ENCODE measurements at places on chromosomes 3 and 15.
A peak's percentile ranks its signal among the peaks of the same experiment; 100 is the strongest.

DNA sequence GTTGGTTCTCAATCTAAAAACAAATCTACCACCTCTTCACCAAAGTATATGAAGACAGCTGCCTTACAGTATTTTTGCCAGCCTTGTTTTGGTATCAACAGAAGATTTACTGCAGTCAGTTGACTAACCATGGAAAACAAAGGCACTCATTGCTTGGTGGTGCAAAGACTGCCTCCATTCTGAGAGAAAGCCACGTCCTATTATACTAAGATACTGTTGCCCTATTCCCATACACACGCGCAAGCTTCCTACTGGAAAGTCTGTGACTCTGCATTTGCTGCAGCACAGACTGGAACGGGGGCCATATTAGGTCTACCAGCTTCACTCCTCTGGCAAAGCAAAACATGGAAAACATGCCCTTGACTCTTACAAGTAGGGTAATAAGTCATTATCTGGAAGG lies 18.0 kb downstream of the MTMR10 start:
- no peak for DNase-seq

GRCh38 chr3:101202640-101203039 lies 117.7 kb downstream of the IMPG2 start:
- no peak for DNase-seq

DNA sequence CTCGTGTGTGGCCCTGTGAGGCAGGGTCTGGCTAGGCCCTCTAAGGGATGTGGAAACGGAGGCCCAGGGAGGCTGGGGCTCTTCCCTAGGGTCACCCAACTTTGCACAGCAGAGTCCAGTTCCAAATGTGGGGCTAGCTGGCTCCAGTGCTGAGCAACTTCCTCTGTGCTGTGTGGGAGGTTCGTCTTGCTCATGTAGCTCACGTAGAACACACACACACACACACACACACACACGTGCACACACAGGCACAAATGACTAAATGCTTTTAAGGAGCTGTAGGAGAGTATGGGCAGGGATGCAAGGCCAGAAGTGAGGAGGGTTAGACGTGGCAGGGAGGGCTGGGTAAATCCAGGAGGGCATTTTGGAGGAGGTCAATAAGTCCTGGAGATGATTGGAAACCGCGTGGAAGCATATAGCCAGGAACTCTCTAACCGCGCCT lies 213.8 kb downstream of the RPLP1 start:
- no peak for DNase-seq

DNA sequence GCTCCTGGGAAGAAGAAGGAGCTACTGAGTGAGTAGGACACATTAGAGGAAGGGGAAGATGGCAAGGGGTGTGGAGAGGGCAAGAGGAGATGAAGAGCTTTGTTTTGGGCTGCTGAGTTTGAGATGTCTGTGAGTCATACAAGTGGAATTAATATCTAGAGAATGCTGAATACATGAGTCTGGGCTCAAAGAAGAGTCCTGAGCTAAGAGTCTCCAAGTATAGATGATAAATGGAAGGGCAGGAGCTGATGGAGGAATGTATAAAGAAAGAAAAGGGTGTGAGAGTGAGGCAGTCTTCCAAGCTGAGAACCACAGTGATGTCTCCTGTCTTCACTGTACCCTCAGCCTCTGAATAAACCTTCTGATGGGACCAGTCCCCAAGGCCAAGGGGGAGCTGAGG lies 205.5 kb upstream of the MRPL3 start:
- no peak for DNase-seq

- DNase-seq: no peak
Measured at GRCh38 chr3:155420881-155421486, 127.5 kb upstream of the STRIT1 start.

GRCh38 chr3:16496408-16497222 lies 16.9 kb downstream of the RFTN1 start:
- no peak for DNase-seq

DNA sequence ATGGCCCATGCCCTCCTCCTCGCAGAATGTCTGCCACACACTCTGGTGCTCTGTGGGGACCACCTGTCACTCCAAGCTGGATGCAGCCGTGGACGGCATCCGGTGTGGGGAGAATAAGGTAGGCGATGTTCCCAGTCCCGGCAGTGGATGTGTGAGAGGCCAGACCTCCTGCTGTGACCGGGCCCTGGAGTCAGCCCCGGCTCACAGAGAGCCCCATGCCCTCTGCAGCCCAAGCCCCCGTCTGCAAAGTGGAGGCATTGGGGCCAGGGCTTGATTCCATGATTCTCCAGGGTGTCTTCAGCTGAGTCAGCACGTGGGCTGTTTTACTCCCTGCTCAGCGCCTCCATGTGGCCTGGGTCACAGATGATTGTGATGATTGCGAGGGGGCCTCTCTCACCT lies 32.2 kb downstream of the GOLGA6L10 start:
- no peak for DNase-seq

DNA sequence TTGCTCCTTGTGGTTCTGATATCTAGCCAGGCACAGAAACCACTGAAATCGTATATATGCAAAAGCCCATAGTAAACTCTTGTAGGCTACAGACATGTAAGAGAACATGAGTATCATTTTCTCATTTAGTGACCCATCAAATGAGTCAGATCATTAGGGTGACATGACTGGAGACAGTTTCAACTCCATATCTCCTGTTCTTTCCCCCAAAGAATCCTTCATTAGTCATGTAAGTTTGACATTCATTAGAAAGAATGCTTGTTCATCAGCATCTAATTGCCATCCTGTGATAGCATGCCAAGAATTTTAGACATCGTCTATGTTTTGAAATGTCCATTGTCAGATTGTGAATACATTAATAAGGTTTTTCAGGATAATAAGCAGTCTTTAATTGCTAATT lies 264.9 kb upstream of the TPM1 start:
- DNase-seq: no peak

DNA sequence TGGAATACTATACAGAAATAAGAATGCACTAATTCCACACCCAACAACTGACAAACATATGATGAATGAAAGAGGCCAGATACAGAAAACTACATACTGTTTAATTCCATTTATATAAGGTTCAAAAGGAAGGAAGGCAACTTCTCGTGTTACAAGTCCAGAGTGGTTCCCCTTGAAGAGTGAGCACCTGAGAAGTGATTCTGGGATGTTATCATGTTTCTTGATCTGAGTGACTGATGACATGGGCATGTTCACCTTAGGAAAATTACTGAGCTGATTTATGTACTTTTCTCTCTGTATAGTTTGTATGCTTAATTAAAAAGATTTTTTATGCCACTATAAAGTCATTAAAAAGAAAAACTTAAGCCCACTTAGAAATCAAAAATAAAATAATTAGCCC lies 13.6 kb downstream of the CCDC12 start:
- no peak for DNase-seq

DNA sequence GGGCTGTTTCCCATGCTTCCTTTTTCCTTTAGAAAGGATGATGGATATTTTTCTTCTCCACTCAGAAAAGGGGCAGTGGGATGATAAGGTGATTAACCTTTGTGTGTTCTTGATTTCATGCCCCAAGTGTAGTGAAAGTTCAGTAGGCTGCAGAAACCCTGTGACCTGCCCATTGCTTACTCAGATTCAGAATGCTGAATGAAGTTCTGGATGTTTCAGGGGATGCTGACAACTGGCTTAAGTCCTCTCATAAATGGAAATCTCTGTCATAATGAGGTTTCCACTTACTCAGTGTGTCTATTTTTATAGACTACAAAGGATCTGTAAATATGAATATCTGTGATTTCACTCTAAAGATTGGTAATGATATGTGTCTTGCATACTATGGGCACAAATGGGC lies 471.3 kb upstream of the TPRG1 start:
- no peak for DNase-seq

DNA sequence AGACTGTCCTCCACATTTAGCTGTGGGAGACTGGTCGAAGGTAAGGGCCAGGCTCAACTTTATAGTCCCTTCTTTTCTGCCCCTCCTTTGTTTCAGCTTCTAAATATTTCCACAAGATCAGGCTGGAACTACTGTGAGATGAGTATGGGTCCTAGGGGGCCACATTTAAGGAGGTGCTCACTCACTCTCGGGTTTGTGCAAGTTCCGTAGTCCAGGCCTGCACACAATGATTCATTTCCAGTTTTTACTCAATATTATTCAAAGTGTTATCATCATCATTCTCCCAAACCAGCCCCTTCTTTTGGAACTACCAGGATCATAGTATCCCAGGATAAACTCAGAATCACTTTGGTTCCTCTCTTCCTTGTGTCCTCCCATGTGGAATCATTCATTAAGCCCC lies 289.1 kb downstream of the ADAMTSL3 start:
- no peak for DNase-seq

DNA sequence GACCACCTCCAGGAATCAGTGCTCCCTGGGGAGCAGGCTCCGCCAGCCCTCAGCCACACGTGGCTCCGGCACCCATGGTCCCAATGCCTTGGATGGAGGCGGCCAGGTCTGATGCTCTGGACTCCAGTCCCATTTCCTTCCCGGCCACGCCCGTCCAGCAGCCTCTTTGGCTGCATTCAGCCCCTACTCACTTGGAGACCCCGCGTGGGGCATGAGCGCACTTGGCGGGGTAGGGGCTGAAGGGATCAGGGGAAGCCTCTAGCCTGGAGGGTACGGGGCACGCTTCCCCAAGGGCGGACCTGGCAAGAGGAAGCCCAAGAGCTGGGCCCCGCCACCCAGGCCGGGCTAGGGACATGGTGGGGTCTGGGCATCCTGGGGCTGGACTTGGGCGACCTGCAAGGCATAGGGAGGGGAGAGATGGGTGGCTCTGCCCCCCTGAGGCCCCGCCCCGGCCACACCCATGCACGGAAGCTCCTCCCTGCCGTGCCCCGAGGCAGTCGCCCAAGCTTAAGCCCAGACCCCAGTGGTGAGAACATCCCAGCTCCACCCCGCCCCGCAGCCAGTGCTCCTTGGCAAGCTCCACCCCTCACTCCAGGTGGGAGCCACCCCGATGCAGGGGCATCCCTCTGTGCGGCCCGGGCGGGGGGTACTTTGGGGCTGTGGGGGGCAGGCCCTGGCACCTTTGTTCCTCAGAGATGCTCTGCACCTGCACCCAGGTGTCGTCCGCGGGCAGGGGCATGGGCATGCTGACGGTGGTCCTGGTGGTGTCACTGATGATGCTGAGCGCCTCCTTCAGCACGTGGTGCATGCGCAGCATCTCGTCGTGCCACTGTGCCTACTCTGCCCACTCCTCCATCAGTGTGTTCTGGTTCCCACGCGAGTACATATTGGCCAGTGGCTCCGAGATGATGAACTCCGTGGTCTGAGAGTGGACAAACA lies 163.5 kb downstream of the GOLGA6L4 start:
- DNase-seq: peak; percentile 3

- no peak for DNase-seq
Measured at GRCh38 chr3:161108840-161109239, 3.7 kb upstream of the B3GALNT1 start.

GRCh38 chr15:85667491-85668424 lies 127.0 kb downstream of the KLHL25 start:
- DNase-seq: no peak

GRCh38 chr15:57921371-57921770 lies 144.1 kb downstream of the ALDH1A2 start:
- no peak for DNase-seq

- DNase-seq: no peak
Measured at GRCh38 chr15:61339516-61339915, 110.4 kb upstream of the RORA start.

DNA sequence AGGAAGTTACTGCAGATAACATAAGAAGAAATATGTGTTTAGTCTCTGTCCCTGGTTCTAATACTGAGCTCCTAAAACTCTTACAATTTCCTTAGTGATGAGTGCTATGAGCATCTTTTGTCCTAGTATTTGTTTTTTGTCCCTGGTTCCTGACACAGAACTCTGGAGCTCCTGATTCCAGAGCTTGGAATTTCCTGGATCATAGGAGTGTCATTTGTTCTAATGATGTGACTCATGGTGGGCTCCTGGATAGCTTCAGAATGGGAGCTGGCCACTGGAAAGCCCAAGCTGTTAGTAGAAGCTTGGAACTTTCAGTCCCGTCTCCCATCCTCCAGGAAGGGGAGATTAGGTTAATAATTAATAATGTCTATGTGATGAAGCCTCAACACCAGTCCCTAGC lies 98.2 kb downstream of the CNTN6 start:
- DNase-seq: no peak

- DNase-seq: no peak
Measured at GRCh38 chr3:43580181-43580580, 41.6 kb downstream of the ANO10 start.

GRCh38 chr3:195254454-195255175 lies 16.3 kb downstream of the XXYLT1 start:
- DNase-seq: peak; percentile 8

- no peak for DNase-seq
Measured at GRCh38 chr3:101950510-101950909, 101.2 kb downstream of the NFKBIZ start.

DNA sequence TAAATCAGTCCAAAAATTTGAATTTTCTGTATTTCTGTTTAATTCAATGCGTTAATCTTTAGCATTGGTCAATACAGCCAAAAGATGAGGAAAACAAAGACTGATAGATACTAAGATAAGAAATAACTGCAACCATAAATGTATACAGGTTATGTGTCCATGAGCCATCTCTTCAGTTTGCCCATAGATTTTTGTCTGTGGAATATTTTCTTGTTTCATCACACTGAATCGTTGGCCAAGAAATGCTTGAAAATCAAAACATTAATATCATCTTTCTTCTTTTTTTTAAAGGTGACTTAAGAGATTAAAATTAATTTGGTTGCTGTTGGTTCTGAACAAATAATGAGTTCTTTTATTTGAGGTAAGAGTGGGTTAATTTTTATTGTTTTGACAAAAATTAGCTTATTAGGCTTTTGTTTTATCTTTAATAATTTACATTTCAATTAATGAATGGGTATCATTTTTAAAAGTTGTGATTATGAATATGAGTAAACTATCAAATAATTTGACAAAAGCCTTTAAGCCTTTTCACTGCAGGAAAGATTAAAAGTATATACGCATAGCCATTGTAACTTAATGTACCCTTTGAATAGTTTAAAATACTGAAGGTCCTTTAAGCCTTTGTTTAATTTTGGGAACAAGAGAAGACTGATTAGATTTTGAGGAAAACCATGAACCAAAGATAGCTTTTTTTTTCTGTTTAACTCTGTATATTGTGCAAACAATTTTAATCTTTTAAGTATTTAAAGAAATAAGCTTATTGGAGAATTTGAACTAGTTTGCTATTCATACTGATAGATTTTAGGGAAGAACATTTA lies 14.7 kb upstream of the CHD2 start:
- DNase-seq: no peak

DNA sequence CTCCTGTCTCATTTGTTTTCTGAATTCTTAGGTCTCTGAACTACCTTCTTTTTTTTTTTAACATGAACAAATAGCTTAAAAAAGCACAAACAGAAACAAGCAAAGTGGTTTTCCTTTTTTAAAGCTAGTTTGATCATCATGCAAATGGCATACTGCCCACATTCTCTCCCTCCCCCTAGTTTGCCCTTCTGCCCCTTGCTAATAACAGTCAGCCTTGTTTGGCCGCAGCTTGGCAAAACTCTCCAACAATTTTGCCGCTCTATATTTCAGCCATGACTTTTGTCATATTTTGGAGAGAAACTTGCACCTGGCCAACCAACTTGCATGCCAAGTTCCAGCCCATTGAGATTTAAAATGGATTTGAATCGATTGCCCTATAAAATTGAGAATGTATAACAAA lies 666.0 kb upstream of the NR2F2 start:
- DNase-seq: no peak

- DNase-seq: no peak
Measured at GRCh38 chr3:192064959-192065358, 604.0 kb downstream of the PYDC2 start.
